ENCODE measurements at places on chromosomes 4 and X. TPM values are rescaled to one million over a fixed set of nuclear protein-coding genes. Genes with fewer than 3 reads are reported as not detected.

- no peak for DNase-seq
Measured at GRCh38 chrX:63050225-63050624, 300.9 kb downstream of the SPIN4 start.

The SPANXA2 gene
- not detected for total RNA-seq

DNA sequence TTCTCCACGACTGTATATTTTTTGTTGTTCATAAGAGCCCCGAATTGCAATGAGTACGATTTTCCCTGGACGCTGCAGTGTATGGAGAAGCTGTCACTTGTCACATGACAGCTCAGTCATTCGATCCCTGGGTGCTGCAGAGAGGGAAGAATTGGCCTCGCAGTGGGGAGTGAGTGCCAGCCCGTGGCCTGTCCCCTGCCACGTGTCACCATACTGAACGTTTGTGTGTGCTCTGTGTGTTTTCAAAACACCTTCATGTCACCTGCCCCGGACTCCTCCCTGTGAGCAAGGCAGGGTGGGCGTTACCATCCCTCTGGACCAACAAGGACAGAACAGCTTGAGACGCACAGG lies 77.9 kb downstream of the TBL1X start:
- no peak for DNase-seq

The TMPRSS11D gene
- not detected for total RNA-seq

GRCh38 chr4:8010618-8011017 lies 71.0 kb upstream of the AFAP1 start:
- DNase-seq, result peak; percentile 53

The HS3ST1 gene
- total RNA-seq, result 2.7 TPM

The LIMCH1 gene
- 9.5 TPM for total RNA-seq

The DMRTC1 gene
- not detected for total RNA-seq

GRCh38 chrX:45351478-45351877 lies 150.8 kb upstream of the DIPK2B start:
- no peak for DNase-seq

DNA sequence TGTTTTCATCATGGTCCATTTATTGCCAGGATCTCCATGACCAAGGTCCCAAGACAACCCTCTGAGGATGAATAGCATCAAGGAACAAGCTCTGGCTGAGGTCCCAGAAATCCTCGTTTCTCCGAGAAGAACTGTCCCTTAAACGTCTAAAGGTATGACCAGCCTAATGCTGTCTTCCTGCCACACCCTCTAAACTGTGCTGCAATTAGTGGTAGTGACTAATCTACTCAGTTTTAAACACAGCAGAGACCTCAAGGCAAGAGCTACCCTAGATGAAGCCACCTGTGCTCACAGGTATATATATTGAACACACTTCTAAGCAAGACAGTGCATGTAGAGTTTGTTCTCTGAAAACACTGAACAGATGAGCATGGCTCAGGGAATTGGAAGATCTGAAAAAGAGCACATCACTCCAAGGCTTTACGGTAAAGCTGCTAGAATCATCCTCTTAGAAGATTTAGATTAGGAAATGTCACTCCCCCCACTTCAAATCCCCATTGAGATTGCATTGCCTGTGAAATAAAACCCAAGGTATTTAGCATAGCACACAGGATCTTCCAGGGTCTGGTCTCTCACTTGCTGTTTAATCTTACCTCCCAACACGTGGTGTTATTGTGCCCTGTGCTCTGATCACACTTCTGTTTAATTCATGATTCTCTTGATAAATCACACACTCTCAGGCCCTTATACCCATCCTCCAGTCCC lies 173.9 kb upstream of the VCX3A start:
- no peak for DNase-seq

- DNase-seq, result peak; percentile 70
Measured at GRCh38 chrX:53284684-53285447, 3.5 kb upstream of the IQSEC2 start.

The STAP1 gene
- 0.84 TPM for total RNA-seq

- no peak for DNase-seq
Measured at GRCh38 chr4:22678940-22679854, 13.5 kb upstream of the GBA3 start.

GRCh38 chrX:147191361-147191760 lies 376.8 kb upstream of the CXorf51A start:
- no peak for DNase-seq

The ATP1B4 gene
- total RNA-seq, result not detected

GRCh38 chr4:17780501-17781299 lies 721 bp downstream of the FAM184B start:
- DNase-seq, result no peak

GRCh38 chr4:3802571-3803474 lies 36.6 kb downstream of the ADRA2C start:
- no peak for DNase-seq

DNA sequence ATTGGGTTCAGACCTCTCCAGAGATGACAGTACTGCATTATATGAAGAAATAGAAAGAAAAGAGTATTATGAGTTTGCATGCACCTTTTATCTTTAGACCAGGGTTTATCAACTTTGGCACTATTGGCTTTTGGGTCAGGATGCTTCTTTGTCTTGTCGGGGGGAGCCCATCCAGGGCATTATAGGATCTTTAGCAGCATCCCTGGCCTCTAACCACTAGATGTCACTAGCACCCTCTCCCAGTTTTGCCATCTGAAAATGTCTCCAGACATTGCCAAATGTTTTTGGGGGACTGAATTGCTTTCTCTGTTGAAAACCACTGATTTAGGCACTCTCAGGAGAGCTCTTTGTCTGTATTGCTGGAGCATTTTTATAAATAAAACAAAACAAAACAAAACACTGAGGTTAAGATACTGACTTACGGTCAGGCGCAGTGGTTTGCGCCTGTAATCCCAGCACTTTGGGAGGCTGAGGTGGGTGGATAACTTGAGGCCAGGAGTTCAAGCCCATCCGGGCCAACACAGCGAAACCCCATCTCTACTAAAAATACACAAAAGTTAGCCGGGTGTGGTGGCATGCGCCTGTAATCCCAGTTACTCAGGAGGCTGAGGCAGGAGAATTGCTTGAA lies 23.6 kb downstream of the CA5B start:
- no peak for DNase-seq

- no peak for DNase-seq
Measured at GRCh38 chrX:101749436-101749835, 89.8 kb upstream of the ARMCX2 start.

DNA sequence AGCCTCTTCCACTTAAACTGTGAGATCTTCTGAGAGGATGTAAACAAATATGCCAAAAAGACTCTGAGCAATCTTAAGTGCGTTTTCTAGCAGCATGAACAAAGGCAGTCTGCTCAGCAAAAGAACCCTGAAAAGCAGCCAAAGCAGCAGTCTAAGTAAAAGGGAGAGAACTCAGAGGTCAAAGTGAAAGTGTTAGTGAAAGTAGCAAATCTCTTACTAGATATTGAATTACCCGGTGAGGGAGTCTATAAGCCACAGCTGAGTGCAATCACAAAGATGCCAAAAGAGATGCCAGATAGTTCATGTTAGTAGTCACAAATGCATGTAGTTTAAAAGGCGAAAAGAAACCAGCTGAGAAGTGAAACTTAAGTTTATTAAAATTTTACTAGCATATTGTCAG lies 7.9 kb upstream of the GNRHR start:
- no peak for DNase-seq

DNA sequence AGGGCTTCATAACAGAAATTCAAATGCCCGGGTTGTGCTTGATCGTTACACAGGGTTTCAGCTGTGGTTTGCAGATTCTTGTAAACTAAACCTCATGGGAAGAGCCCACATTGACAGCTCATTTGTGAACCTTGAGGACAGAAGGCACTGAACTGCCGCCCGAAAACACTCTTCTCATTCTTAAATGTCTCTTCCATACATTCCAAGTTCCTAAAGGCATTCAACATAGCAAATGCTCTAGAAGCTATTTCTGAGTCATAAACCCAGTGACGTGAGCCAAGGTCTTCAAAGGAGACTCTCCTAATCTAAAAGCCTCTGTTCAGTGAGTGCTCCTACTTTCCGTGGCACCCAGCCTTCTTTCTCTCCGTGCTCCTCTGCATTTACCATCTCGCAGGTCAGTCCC lies 737.8 kb upstream of the FRG1 start:
- DNase-seq, result no peak

DNA sequence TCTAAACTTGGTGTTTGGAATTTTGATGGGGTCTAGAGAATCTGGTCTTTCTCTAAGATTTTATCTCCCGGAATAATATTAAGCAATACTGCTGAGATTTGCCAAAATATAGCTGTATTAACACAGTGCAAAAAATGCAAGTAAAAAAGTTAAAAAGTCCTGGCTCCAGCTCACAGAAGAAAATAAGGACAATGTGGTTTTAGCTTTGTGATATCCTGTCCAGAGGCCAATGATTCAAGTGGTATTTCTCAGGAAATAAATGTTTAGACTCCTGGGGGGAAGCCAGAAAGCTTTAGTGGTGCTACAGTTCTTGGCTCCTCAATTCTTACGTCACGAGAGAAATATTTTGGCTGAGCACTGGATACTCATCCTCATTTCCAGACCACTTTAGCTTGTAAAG lies 40.9 kb upstream of the IL13RA2 start:
- DNase-seq, result no peak
